ENCODE measurements at places on chromosomes 11 and 22.

DNA sequence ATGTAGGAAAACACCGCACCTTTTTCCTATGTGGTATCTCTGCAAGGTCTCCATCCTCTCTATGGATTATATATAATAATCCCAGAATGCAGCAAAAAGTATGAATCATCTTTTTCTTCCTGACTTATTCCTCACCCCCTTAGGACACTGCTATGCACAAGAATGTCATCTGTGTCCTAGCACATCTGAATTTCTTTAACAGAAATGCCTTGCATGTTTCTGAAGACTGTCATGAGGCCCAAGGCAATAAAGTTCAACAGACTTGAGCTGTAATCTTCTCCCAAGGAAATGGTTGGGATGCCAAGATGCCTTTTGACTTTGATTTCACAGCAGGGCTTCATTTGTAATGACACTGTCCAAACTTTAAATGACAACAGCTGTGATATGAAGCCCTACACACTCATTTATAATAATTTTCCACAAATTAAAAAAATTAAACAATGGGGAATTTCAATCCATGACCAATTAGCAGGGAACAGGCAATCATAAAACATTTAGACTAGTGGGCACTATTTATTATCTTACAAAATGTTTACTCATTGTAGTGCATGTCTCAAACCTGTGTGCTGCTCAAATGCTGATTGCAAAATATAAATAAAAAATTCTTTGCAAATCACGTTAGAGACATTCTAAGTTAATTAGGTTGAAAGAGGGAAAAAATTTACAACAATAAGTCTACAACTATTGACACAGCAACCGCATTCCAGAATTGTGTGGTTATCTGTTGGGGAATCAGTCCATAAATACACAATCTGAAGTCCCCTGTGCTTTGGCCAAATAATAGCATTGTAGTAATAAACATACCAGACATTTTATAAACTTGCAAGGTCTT is 242.3 kb downstream of the SWAP70 start:
- no peak for DNase-seq

- DNase-seq: peak; percentile 38
Observed at GRCh38 chr22:30326255-30326705, 461 bp downstream of the TBC1D10A start.

- no peak for DNase-seq
Observed at GRCh38 chr22:43442386-43443151, 30.8 kb downstream of the MPPED1 start.

DNA sequence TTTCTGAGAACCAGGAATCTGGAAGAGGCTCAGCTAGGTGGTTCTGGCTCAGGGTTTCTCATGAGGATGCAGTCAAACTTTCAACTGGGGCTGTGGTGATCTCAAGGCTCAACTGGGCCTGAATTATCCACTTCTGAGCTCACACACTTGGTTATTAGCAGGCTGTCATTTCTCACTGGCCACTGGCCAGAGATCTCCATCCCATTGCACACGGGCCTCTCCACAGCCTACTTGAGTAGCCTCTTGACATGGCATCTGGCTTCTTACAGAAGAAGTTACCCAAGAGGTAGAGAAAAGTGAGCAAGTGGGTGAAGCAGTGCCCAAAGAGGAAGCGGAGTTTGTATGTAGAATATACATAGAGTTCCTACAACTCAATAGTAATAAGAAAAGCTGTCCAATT is 16.0 kb downstream of the CALCA start:
- DNase-seq: no peak

All from NCI-H1417 (cell line).